Activated CD4-positive, alpha-beta T cell treated with anti-CD3 and anti-CD28 coated beads for 1 hour (primary cell): ENCODE measurements at places on chromosomes 4 and X.

DNA sequence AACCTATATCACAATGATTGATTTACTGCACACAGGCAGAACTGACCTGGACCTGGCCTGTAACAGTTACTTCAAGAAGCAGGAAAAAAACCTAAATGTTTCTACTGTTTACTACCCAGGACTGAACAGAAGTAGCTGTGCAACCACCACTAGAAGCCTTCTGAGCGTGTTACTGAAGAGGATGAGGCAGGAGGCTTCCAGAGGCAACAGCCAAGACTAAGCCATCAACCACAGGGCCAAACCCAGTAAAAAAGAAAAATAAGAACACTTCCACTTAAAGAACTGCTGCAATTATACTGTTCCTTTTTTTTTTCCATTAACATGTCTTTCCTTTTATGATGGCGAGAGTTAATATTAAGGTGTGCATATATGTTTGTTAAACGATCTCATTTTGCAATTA is 29.4 kb upstream of the TTC29 start:
- DNase-seq = no peak

- no peak for DNase-seq
These were observed 6.6 kb downstream of the KLHL15 start for GRCh38 chrX:24020306-24020876.

DNA sequence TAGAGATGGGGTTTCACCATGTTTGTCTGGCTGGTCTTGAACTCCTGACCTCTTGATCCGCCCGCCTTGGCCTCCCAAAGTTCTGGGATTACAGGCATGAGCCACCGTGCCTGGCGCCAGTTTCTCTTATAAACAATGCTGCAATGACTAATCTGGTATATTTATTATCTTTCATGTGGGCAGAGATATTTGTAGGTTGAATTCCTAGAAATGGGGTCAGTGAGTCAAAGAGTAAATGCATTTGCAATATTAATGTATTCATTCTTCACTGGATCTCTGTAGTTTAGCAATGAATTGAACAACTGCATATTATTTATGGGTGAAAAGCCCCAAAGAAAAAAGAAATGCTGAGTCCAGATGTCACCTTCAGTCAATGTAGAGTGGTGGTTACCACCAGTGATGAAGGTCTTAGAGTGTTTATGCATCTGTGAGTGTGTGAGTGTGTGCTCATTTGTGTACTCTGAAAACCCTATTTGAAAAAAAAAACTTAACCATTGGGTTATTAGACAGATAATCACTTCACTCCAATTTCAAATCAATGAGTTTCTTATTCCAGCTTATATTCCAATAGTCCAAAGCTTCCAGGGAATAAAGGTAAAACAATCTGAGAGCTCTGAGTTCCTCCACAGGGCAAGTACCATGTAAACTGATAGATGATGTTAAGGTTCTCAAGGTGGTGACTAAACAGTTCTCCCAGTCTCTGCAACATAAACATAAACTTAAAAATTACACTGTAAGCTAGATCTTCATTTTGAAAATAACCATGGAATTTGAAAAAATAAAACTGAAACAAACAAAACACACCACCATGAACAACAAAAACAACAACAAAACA is 22.6 kb upstream of the CD38 start:
- no peak for DNase-seq

DNA sequence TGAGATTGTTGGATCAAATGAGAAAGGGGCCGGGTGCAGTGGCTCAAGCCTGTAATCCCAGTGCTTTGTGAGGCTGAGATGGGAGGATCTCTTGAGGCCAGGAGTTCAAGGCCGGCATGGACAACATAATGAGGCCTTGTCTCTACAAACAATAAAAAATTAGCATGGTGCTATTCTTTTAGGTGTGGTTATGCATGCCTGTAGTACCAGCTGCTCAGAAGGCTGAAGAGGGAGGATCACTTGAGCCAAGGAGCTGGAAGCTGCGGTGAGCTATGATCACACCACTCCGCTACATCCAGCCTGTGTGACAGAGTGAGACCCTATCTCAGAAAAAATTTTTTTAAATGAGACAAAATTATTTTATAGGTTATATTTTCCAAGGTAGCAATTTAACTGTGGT is 49.7 kb upstream of the TMEM150C start:
- no peak for DNase-seq

- DNase-seq = no peak
These were observed 11.1 kb downstream of the GASK1B start for GRCh38 chr4:158161551-158162354.

GRCh38 chr4:8525383-8526120 is 54.6 kb upstream of the GPR78 start:
- DNase-seq = no peak

GRCh38 chrX:77446908-77447652 is at the start of gene FGF16:
Gene FGF16, plus strand, starts transcription at chrX:77447389. Its CDS starts 286 bp downstream, at chrX:77447675.
- no peak for DNase-seq

GRCh38 chr4:184012937-184013336 is 107.8 kb downstream of the STOX2 start:
- no peak for DNase-seq

DNA sequence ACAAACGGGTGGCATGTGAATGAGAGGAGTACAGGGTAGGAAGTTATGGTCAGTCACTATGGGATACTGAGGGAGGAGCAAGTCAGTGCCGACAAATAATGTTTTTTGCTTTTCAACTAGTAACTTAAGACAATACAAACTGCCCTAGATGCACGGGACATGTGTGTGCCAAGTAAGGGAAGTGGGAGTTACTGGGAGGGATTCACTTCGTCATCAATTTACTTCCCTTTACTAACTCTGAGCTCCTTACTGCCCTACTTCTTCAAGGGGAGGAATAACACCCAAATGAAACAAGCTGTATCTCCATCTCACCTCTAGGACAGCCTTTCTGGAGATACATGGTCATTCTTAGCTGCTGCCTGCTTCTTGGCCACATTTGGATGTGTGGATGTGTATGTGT is 97.7 kb downstream of the DGKK start:
- DNase-seq = no peak

DNA sequence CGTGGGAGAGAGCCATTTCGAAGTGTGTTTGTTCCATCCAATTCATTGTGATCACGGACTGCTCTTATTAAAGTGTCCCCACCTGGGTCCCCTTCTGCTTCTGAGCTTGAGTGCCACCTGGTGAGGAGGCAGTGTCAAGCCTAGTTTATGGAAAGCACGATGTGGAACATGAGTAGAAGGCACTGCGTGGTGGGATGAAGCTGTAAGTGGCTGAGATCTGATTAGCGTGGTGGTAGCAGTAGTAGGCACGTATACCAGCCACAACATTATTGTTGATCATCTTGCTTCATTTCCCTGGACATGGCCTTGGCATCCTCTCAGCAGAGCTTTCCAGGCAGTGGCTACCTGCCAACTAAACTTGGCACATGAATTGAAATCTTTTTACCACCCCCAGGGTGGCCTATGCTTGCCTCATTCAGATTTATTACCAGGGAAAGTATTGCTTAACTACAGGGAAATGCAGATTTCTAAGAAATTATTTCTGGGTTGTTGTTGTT is 46.4 kb downstream of the GPAT3 start:
- no peak for DNase-seq
